ENCODE measurements at places on chromosomes 4 and X.

- no peak for ATAC-seq
Measured at GRCh38 chrX:152895724-152896420, 2.0 kb upstream of the ZNF185 start.

DNA sequence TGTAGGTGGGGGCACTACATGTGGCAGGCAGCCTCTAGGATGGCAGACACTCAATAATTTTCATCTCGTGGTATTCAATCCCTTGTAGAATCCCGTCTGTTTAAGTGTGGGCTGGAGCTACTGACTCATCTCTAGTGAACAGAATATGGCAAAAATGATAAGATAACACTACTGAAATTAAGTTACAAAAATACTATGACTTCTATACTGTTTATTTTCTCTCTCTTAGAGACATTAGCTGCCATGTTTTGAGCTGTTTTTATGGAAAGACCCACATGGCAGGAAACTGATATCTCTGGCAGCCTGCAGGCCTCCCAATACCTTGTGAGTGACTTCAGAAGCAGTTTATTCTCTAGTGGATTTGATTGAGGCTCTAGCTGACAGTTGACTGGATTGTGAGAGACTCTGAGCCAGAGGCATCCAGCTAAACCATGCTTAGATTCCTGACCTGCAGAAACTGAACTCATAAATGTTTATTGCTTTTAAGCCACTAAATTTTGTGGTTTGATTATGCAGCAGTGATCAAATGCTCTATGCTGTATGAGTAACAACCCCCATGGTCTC is 298.8 kb upstream of the CTSO start:
- ATAC-seq, result peak; percentile 25

GRCh38 chr4:76377911-76378310 is 43.0 kb downstream of the CCDC158 start:
- ATAC-seq, result peak; percentile 12

DNA sequence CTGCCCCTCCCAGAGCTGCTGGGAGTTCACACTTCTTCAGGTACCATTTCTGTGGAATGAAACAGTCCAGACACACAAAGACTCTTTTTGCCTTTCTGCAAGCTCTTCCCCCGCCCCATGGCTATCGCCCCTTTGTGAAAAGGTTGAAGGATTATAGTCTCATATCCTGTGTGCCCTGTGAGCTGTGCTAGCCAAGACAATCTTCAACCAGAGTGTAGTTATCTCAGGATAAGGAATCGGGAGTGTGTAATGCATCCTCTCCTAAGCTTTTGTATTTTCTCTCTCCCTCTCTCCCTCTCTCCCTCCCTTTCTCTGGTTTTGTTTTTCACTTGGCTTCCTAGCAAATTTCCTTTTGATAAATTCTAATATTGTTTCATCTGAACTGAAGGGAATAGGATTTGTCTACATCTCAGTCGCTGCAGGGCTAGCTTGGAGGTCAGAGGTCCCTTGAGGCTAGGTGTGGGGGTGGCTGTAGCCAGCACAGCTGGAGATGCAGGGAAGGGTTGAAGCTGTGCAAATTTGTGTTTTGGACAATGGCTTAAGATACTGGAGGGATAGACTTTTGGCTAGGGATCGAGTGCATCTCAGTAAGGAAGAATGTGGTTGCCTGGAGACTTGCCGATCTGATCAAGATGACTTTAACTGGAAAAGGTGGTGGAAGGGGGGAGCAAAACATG is 74.6 kb upstream of the NALF2 start:
- no peak for ATAC-seq

GRCh38 chr4:84051639-84052038 is 447.5 kb downstream of the NKX6-1 start:
- ATAC-seq, result peak; percentile 84

DNA sequence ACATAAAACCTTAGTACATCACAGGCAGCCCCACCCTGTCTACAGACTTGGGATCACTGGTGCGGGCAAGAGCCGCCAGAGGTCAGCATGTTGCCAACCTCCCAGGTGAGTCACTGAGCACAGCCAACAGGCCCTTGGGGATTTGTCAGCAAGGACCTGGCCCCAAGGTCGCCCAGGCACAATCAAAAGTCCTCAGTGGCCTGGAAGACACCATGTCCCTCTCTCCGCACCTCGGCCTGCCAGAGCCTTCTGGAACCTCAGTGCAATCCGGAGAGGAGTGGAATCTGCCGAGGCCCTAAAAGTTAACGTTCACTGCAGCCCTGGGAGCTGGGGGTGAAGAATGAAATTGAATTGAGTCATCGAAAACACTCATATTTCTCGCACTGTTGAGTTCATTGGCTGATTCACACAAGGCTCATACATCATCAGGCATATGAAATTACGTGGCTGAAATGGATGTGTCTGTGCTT is 74.3 kb downstream of the WFS1 start:
- ATAC-seq, result peak; percentile 85

- ATAC-seq, result no peak
Measured at GRCh38 chr4:118975449-118976192, 87.0 kb downstream of the SYNPO2 start.

GRCh38 chr4:108140328-108140727 is 28.4 kb downstream of the LEF1 start:
- ATAC-seq, result no peak

GRCh38 chrX:102714994-102715393 is 2.7 kb downstream of the GPRASP2 start:
- no peak for ATAC-seq

GRCh38 chr4:168662297-168662984 is 165.6 kb downstream of the PALLD start:
- ATAC-seq, result no peak

GRCh38 chrX:110004215-110004614 is 1.3 kb downstream of the TMEM164 start:
- no peak for ATAC-seq

GRCh38 chrX:45774961-45775360 is 574.3 kb upstream of the DIPK2B start:
- ATAC-seq, result peak; percentile 3

DNA sequence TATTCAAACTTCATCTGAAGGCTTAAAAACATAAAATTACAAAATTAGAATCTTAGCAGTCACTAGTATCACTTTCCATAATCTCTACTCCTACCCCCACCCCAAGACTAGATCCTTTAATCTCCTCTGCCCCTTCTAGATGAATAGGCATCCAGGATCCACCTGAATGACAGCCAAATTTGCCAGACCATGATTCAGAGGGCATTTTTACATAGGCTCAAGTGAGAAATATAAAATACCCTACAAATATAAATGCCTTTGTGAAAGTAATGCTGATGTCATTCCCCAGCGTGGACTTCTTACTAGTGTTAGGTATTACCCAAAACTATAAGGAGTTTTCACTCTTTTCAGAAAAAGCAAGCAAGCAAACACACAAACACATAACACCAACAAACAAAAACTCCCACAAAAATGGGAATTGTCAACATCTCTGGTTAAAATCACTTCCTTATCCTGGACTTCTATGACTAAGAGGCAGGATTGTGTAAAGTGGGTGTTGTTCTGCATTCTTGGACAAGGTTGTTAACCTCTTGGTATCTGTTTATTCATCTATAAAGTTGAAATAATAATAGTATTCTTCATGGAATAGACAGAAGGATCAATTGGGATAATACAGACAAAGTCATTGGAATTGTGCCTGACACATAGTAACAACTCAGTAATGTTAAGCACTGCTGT is 51.3 kb upstream of the TMPRSS11F start:
- no peak for ATAC-seq

- ATAC-seq, result no peak
Measured at GRCh38 chr4:23388255-23388654, 501.6 kb downstream of the PPARGC1A start.

GRCh38 chr4:183240581-183241321 is 79.3 kb downstream of the CLDN22 start:
- ATAC-seq, result no peak

GRCh38 chr4:58465031-58465430 is 1354.8 kb upstream of the IGFBP7 start:
- no peak for ATAC-seq

DNA sequence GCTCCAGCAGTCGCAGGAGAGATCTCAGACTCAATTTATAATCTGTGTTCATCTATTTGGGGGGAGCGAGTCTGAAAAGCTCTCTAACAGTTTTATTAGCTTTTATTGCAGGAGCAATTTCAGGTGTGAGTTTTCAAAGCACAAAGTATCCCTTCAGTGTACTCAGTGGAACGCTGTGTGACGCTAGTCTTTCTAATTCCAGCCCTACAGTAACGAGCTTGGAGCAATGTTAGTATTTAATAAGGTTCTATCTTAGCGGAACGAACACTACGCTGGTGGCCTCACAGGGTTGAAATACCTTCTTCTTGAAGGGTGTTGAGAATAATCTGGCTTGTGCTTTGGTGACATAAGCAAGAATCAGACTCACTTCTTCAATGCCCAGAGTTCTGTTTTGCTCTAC is 8.4 kb downstream of the HS3ST1 start:
- no peak for ATAC-seq

DNA sequence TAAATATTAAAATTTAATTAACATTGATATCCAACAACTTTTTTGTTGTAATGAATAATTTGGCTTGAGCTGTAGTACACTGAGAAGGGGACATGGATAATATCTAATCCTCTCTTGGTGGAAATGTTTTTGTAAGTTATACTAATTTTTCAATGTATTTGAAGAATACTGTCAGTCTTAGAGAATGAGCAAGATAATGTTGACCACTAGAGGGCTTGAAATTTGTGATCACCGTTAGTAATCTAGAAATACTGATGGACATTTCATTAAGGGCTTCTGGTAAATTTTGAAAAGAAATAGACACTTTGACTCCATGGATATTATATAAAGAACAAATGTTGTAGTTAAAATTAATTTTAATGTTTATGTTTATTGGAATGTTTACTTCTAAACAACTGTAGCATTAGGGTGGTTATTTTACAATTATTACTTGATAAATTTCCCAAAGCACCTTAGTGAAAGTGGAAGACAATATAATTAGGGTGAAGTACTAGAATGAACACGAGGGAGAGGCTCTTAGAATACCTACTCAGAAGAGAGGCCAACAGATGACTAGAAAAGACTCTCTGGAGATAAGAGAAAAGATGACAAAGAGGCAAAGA is 20.0 kb upstream of the CAMK2D start:
- ATAC-seq, result no peak

- ATAC-seq, result no peak
Measured at GRCh38 chr4:61195101-61195500, 5.0 kb upstream of the ADGRL3 start.

DNA sequence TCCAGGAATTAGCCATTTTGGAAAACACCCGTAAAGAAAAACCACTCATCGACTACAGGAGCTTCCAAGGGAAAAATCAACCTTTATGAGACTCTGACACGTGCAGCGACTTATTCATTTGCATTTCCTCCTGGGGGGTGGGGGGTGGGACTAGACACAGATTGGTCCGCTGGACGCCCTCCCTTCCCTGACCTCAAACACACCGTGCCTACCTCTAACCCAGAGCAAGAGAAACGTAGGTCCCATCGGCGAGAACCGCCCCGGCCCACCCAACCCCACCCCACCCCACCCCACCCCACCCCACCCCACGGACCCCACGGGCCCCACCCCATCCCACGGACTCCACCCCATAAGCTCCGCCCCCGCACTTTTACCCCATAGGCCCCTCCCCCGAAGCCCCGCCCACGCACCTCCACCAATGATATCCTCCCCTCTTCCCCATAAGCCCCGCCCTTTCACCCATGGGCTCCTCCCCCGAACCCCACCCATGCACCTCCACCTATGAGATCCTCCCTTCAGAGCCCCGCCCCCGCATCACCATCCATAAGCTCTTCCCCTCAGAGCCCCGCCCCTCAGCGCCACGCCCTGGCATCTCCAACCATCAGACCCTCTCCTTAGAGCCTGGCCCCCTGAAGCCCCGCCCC is 1.1 kb downstream of the GTPBP6 start:
- ATAC-seq, result no peak

DNA sequence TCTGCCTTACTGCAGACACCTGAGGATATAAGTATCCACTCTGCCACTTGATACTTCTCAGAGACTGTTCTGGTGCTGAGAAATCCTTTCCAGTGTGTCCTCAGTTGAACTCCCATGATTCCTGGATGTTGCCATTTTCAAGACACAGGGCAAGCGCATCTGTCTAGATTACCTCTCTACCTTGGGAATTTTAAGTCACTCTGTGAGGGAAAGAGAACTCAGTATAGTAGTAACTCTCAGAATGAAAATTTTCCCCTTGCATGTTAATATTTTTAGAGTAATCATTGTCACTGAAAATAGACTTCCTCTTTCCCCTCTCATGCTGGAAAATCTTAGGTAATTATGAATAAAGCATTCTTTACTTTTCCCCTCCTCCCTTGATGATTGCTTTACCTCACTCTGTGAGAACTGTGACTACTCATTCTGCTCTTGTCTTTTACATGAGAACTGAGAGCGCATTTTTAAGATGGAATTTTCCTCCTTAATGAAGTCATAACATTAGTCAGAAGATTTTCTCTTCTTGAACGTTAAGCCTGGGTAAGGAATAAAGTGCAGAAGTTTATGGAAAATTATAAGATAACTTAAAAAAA is 45.0 kb downstream of the TET2 start:
- ATAC-seq, result no peak

- ATAC-seq, result no peak
Measured at GRCh38 chr4:26323821-26324220, 3.0 kb downstream of the RBPJ start.

GRCh38 chr4:125573368-125573767 is 258.6 kb downstream of the FAT4 start:
- no peak for ATAC-seq

- no peak for ATAC-seq
Measured at GRCh38 chrX:6279277-6279909, 50.7 kb upstream of the NLGN4X start.

DNA sequence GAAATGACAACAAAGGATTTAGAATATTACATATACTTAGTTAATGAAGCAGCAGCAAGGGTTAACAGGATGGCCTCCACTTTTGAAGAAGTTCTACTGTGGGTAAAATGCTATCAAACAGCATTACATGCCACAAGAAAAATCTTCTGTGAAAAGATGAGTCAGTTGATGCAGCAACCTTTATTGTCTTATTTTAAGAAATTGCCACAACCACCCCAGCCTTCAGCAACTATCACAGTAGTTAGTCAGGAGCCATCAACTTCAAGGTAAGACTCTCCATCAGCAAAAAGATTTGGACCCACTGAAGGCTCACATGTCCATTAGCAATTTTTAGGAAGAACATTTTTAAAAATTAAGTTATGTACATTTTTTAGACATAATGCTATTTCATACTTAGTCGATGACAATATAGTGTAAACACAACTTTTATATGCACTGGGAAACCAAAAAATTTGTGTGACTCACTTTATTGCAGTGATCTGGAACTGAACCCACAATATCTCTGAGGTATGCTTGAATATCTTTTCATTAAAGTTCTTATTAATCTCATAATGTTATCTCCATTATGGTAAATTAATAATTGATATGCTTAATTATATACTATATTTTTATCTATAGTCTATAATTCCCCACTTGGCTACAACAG is 81.2 kb downstream of the SPCS3 start:
- ATAC-seq, result no peak

- no peak for ATAC-seq
Measured at GRCh38 chr4:35463251-35463952, 780.9 kb downstream of the ARAP2 start.
